ENCODE measurements at places on chromosomes 1 and 21.

GRCh38 chr1:175951627-175952026 is 208.2 kb upstream of the TNR start:
- no peak for DNase-seq

- DNase-seq = peak; percentile 21
Measured at GRCh38 chr1:6033986-6034749, 11.5 kb upstream of the KCNAB2 start.

GRCh38 chr1:192920412-192920811 is 111.6 kb downstream of the RGS2 start:
- no peak for DNase-seq

DNA sequence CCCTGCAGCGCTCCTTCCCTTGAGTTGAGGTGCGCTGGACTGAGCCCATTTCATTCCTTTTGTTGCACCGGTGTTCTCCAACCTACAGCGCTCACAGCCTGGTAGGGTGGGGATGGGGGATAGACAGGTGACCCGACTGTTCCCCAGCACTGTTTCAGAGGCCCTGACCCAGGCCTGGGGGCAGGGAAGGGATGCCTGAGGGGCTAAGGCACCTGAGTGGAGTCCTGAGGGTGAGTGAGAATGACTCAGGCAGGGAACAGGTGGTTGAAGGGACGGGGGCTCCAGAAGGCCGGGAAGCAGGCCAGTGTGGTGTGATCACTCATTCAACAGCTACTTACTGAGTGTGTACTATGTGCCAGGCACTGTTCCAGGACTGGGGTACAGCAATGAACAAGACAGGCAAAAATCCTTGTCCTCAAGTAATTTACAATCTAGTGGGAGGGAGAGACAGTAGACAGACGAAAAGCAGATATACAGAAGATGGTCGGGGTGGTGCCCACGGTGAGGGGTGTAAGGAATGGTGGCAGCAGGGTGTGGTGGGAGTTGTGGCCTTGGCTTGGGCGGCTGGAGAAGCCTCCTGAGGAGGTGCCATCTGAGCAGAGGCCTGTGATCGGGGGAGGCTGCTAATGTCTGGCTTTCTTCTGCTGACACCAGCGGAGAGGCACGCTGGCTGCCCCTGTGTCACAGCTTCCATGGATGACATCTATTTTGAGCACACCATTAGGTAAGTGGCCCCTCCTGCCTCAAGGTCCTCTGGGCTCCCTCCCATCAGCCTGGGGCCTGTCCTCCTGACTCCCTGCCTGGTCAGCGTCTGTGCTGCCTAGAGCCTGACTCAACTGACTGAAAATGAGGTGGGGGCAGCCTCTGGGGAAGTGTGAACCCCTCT is 37.4 kb downstream of the ACOT11 start:
- no peak for DNase-seq

DNA sequence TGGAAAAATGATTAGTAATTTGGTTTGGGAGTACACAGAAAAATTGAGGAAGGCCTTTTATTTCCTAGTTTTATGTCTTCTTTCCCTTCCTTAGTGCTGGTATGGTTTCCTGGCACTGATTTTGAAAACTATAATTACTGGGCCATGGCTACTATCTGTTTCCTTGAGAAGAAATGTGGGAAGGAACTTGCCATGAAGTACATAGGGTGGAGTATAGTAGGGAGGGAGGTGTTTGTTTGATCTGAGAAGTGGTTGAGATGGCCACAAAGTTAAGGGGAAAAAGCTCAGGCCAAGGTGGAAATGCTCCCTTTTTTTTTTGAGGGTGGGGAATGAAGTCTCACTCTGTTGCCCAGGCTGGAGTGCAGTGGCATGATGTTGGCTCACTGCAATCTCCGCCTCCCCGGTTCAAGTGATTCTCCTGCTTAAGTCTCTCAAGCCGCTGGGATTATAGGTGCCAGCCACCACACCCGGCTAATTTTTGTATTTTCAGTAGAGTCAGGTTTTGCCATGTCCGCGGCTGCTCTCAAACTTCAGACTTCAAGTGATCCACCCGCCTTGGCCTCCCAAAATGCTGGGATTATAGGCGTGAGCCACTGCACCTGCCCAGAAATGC is 11.3 kb downstream of the HJV start:
- no peak for DNase-seq

DNA sequence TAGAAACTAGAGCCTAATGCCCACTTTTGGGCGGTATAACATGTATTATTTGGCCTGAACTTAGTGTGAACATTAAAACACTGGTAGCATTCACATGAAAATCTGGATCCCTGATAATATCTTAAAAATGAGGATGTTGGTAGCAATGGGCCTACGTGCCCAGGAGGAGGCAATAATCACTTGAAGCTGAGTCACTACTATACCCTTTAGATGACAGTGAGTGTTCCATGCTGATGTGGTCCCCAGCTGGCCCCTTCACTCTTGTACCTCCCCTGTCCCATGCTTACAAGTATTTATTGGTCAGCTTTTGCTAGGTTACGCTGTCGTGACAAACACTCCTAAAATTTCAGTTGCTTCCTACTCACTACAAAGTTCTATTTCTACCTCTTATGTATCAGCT is 23.0 kb upstream of the POU2F1 start:
- DNase-seq = no peak

GRCh38 chr1:8874230-8875201 is 4.0 kb downstream of the ENO1 start:
- DNase-seq = no peak

DNA sequence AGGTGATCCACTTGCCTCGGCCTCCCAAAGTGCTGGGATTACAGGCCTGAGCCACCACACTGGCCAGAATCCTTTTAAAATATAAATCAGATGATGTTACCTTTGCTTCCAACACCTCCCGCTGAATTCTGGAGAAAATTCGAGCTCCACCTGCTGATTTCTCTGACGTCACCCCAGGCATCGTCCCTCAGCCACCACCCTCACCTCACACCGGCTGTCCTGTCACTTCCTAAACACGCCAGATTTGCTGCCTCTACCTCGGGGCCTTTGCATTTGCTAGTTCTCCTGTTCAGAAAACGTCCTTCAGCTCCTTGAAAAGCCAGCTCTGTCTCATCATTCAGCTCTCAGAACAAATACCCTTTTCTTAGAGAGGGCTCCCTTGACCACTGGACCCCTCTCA is 57.9 kb downstream of the FBXO2 start:
- DNase-seq = no peak

DNA sequence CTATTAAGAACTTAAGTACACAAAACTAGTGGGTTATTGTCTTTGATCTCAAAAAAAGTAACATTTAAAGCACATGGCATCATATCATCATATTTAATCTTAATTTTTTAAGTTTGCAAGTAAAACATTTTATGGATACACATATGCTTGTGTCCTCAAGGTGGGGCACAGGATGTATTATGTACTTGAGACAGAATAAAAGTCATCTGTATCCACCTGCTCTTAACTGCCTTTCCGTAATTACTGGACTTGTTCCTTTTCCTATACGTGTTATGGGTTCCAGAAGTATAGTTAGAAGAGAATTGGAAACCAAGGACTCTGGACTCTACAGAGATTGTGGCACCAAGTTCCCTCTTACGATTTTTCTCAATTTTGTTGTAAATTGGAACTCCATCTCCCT is 79.4 kb downstream of the FCRL5 start:
- no peak for DNase-seq

GRCh38 chr1:7267493-7267892 is 482.2 kb downstream of the CAMTA1 start:
- DNase-seq = no peak

- no peak for DNase-seq
Measured at GRCh38 chr1:1989789-1990188, 13.8 kb downstream of the CFAP74 start.

- DNase-seq = no peak
Measured at GRCh38 chr1:20731057-20731991, 1.2 kb downstream of the SH2D5 start.

DNA sequence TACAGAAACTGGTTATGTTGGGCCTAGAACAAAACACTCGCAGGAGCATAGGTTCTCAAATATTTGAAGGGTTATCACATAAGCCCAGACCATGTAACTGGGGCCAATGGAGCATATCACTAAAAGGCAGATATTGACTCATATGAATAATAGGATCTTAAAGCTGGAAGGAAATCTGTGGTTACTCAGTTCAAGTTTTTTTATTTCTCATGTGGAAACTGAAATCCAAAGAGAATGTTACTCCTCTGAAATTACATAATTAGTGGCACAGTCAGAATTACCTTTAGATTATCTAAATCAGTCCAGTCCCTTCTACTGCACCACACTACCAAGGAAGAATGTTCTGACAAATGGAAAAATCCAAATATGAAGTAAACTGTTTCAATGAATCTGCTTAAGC is 12.0 kb downstream of the SLAMF8 start:
- DNase-seq = no peak

GRCh38 chr1:30650038-30650967 is 73.1 kb downstream of the MATN1 start:
- DNase-seq = no peak

GRCh38 chr1:46489169-46489637 is 433 bp upstream of the DMBX1 start:
- no peak for DNase-seq

- DNase-seq = no peak
Measured at GRCh38 chr1:56255516-56256152, 323.7 kb downstream of the PLPP3 start.

DNA sequence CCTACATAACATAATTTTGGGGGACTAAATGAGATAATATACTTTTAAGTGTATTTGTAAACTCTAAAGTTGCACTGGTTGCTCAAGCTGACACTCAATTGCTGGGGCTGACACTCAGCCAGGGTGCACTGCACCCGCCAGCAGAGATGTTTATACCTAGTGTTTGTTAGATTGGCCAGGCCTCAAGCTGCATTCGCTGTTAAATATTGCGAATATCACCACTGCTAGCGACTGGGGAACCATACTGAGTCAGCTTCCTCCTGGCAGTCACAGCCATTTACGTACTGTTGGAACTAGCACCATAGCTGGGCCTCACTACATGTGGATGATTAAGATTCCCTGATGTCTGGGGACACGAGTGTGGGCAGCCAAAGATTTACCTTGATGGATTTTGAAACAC is 12.7 kb upstream of the RWDD3 start:
- DNase-seq = no peak

GRCh38 chr1:80282536-80282935 is 1276.0 kb upstream of the ADGRL4 start:
- DNase-seq = no peak

- no peak for DNase-seq
Measured at GRCh38 chr1:53330819-53331218, 2.9 kb upstream of the LRP8 start.

- DNase-seq = no peak
Measured at GRCh38 chr1:234921266-234922062, 207.2 kb downstream of the TOMM20 start.

DNA sequence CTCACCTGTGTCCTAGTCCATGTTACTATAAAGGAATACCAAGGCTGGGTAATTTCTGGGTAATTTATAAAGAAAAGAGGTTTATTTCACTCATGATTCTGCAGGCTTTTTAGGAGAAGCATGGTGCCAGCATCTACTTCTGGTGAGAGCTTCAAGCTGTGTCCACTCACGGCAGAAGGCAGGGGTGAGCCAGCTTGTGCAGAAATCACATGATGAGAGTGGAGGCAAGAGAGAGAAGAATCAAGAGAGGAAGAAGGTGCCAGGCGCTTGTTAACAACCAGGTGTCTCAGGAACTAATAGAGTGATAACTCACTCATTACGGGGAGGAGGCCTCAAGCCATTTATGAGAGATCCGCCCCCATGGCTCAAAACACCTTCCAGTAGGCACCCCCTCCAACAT is 67.5 kb upstream of the CD34 start:
- DNase-seq = no peak

DNA sequence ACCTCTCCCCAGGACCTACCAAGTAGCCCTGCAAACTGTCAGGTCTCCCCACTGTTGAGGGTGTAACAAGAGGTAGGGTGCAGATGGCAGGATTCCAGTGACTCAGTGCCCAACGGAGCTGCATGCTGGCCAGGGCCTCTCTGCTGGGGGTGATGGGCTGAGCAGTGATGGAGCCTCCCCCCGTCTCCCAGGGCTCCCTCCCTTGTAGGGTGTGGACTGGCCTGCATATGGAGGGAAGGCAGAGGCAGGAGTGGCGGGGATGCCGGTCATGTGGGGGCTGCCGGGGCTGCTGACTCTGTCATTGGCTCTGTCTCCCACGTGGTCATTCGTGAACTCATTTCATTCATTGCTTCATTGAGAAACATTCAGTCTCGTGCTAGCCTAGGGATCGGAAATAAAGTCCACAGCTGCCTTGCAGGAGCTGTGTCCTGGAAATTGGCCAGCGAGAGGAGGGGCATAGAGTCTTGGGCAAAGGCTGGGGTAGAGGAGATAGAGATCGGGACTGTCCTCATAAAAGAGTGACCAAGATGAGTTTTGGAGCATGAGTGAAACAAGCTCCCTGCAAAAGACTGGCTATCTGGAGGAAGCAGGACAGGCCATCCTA is 22.9 kb upstream of the DISP3 start:
- DNase-seq = no peak

DNA sequence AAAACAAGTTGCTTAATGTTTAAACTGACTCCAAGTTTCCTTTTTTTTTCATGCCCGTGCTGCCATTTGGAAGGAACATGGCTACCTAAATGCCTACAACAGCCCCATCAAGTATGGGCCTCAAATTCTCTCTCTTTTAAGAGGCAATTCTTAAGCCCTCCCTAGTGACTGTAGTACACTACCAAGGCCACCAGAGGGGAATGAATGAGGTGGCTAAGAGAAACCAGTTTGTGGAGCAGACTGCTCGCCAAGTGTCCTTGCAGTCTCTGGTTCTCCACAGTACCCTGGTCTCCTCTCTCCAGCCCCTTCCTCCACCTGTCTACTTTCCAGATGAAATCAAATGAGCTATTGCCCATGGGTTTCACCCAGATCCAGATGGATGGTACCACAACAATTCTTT is 1809.6 kb downstream of the BRINP3 start:
- DNase-seq = no peak

DNA sequence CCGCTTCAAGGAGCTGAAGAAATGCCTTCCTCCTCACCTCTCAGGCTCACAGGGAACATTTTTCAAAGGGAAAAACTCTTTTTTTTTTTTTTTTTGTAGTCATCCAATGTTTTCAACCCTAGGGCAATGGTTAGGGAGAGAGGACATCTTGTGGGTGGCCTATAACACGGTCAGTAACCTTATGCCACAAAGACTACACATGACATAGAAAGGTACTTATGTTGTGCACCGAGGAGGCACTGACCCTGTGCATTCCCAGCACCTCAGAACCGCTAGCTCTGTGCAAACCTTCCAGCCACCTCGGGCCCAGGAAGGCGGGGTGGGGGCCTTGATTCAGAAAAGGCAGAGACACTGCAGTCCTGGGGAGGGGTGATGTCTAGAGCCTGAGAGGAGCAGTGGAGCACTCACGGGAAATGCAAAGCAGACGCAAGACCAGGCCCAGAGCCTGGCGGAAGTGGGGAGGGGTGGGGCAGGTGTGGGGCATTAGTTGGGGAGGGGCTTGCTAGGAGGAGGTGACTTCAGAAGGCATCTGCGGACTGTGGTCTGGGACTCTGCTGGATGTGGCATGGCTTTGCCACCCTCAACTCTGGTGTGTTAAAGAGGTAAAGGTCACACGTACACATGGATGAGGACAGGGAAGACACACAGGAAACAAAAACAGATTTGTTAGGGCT is 68.6 kb downstream of the MDM4 start:
- no peak for DNase-seq

- DNase-seq = no peak
Measured at GRCh38 chr1:12461754-12462153, 156.3 kb downstream of the DHRS3 start.

Data from activated T-cell treated with anti-CD3 and anti-CD28 coated beads for 48 hours (primary cell).